HL-60 (cell line): ENCODE measurements at places on chromosomes 6 and 20.

DNA sequence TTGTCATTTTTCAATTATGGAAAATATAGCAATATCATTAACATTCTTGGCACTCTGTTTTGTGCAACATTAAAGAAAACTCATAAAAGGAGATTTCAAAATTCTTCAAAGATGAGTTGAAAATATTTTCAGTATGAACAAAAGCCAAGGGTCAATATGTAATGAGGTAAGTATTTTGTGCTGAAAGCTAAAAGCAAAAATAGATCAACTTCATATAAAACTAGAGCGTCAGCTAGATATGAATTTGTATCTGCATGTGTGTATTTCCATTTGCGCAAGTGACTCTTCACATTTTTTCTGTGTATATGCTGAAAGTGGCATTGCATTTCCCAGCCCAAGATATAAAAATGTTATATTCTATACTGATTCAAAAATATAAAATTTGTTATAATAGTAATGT is 492.1 kb upstream of the EYS start:
- DNase-seq: no peak

- DNase-seq: no peak
Observed at GRCh38 chr6:36068012-36068392, 40.4 kb downstream of the MAPK14 start.

- DNase-seq: no peak
Observed at GRCh38 chr6:127300411-127300810, 33.7 kb downstream of the RNF146 start.

DNA sequence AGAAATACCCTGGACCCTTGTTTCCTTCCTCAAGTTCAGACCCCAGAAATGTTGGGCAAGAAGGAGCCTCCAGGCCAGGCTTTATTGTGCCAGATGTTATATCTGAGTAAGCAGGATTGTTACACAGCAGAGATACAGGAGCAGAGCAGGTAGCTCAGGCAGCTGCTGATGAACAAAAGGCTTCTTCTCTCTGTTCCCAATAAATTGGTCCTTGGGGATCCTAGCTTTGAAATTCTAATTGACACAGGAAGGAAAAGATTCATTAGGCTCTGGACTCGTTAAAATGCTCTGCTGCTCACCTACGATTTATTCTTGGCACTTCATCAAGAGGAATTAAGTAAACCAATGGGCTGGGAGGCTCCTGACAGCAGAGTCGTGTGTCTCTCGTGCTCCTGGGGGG is 54.2 kb downstream of the RALY start:
- DNase-seq: no peak

- DNase-seq: no peak
Observed at GRCh38 chr6:131381709-131382093, 191.3 kb upstream of the ARG1 start.

GRCh38 chr6:169944415-169944814 is 193.0 kb downstream of the ERMARD start:
- DNase-seq: no peak

- DNase-seq: no peak
Observed at GRCh38 chr6:75546381-75546780, 52.8 kb upstream of the FILIP1 start.

GRCh38 chr6:50213146-50213545 is 163.4 kb upstream of the DEFB112 start:
- DNase-seq: no peak

- no peak for DNase-seq
Observed at GRCh38 chr6:117740605-117741004, 65.3 kb downstream of the NUS1 start.

DNA sequence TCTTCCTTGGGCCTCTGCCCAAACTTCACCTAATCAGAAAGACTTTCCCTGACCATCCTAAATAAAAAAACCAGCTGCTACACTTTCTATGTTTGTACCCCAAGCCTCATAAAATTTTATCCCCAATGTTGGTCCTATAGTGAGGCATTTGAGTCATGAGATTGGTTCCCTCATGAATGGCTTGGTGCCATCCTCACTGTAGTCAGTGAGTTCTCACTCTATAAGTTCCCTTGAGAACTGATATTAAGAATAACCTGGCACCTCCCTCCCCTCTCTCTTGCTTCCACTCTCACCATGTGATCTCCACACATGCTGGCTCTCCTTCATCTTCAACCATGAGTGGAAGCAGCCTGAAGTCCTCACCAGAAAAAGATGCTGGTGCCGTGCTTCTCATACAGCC is 316.9 kb upstream of the PRDM1 start:
- no peak for DNase-seq

DNA sequence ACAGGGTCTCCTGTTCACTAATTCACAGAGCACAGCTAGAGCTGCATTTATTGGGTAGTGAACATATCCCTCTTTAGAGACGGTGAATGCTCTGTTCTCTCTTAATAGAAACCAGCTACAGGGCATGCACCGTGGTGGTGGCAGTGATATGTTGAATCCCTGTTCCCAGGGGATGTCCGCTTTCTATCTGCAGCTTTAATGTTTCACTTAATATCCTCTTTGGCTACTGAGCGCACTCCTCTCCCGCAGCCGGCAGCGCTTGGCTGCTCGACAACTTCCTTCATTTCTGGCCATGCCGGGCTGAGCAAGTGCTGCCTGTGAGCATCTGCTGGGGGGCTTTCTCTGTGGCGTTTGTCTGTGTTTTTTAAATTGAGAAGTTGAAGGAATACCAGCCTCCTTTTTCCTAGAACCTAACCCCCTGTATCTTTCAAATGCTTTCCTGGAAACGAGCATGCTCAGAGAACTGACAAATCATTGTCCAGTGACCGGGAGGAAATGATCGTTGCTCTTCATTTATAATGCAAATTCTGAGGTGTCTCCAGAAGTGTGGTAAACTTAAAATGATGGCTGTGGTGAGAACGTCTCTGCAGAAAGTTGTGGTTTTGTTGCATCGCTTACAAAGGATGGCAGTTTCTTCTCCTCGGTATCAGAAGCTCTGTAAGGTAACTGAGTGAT is 297.9 kb downstream of the UTRN start:
- DNase-seq: no peak

DNA sequence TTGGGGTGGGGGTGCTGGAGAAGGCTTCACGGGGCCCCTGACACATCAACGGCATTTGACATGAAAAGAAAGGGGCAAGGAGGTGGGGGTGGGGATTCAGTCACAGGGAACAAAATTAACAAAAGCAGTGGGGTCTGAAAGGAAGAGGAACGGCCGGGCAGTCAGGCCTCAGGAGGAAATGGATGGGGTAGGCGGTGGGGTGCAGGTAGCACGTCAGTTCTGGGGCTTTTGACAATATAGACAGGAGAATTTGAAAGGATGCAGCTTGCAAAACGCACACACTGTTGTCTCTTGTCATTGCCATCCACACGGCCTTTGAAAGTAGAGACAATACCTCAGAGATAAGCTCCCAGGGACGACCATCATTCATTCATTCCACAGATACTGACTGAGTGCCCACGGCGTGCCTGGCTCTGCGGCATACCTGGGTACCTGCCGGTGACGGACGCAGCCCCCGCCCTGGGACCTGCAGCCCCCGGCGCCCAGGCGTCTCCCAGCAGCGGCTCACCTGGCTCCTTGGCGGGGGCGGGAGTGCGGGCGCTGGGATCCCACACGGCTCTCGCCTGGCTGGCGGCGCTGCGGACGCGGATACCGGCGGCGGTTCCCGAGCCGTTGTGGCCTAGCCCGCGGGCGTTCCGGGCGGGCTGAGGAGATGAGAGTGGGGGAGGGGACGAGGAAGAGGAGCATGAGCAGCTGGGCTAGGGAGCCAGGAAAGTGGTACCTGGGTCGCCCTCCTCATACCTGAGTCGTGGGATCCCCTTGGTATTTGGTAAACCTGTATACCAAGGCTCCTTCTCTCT is at the start of gene SLC26A8:
SLC26A8 (minus strand) TSS at position 646 of the 800 bp plus-strand sequence. CDS start 4,934 bp downstream, outside the sequence.
- DNase-seq: no peak

DNA sequence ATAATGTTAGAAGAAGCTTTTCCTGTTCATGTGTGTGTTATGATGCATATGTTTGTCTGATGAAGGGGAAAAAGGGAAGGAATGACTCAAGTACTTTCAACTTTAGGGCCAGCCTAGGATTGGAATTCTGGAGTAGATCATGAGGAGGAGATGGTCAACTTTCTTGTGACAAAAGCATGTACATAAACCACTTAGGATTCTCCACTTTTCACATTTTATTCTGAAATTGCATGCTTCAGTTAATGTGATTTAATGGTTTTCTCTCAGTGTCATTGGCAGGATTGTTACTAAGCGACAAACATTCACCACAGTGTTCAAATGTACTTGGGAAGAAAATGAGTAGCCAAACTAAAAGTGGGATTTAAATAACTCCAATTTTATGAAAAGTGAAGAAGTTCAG is 80.1 kb downstream of the UTRN start:
- DNase-seq: no peak

DNA sequence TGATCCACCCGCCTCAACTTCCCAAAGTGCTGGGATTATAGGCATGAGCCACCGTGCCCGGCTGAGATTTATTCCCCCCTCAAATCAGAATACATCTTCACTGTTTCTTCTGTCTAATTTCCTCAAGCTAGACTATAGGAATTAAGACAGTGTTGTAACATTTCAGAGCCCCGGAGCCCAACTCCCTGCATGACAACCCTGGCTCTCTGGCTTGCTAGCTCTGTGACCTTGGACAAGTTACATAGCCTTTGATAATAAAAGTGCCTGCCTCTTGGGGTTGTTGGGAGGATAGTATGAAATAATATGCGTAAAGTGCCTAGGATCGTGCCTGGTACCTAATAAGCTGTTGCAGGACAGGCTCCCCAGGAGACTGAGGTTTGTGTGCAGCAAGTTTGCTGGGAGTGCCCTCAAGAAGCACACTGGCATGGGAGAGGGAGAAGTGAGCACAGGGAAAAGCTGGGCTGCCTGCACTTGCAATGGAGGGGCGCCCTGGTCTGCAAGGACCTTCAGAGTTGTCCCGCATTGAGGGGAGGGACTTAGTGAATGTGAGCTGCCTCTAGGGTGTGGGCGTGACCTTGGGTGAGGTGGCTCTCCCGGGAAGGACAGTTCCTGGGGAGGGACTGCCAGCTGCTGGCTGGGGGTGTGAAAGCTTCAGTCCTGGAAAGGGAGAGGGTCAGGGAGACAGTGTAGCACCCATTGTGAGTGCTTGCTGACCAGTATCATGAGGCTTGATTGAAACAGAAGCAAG is 43.4 kb downstream of the TAF8 start:
- no peak for DNase-seq

- no peak for DNase-seq
Observed at GRCh38 chr6:73081955-73082354, 143.3 kb downstream of the KHDC1L start.

- no peak for DNase-seq
Observed at GRCh38 chr20:24918579-24919566, 30.2 kb upstream of the CST7 start.

DNA sequence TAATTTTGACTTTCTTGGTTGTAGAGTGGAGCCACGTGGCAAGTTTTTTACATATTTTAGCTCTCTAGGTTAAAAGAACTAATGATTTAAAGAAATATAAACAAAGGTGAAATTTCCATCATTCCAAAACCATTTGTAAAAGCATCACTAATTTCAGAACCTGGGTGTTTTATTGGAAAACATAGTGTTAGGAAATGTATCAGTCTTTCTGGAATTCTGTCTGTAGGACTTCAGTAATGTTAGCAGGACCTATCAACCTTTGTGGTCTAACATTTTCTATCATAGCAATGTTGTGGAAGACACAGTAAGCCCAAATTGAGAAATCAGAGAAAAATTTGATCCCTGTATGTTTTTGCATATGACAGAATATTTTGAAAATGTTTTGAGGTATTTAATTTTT is 28.3 kb downstream of the L3MBTL3 start:
- DNase-seq: no peak

DNA sequence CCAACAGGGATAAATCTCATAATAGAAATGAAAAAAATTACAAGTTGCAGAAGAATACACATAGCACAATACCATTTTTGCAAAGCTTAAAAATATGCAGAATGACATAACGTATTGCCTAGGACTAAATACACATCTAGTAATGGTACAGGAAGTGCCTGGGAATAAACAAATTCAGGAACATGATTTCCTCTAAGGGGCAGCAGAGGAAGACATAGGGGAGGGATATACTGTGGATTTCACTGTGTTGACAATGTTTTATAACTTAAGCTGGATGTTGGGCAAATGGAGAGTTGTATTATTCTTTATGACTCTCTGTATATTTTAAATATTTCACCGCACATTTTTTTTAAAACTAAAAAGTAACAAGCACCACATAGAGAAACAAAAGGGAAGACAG is 5.6 kb upstream of the GLO1 start:
- no peak for DNase-seq

- DNase-seq: no peak
Observed at GRCh38 chr6:119856136-119856535, 506.6 kb upstream of the MAN1A1 start.

- DNase-seq: no peak
Observed at GRCh38 chr6:82361631-82362030, 2.0 kb upstream of the TPBG start.

- no peak for DNase-seq
Observed at GRCh38 chr6:110799189-110799588, 16.1 kb downstream of the CDK19 start.

- DNase-seq: no peak
Observed at GRCh38 chr20:23212464-23212995, 126.4 kb upstream of the CD93 start.

DNA sequence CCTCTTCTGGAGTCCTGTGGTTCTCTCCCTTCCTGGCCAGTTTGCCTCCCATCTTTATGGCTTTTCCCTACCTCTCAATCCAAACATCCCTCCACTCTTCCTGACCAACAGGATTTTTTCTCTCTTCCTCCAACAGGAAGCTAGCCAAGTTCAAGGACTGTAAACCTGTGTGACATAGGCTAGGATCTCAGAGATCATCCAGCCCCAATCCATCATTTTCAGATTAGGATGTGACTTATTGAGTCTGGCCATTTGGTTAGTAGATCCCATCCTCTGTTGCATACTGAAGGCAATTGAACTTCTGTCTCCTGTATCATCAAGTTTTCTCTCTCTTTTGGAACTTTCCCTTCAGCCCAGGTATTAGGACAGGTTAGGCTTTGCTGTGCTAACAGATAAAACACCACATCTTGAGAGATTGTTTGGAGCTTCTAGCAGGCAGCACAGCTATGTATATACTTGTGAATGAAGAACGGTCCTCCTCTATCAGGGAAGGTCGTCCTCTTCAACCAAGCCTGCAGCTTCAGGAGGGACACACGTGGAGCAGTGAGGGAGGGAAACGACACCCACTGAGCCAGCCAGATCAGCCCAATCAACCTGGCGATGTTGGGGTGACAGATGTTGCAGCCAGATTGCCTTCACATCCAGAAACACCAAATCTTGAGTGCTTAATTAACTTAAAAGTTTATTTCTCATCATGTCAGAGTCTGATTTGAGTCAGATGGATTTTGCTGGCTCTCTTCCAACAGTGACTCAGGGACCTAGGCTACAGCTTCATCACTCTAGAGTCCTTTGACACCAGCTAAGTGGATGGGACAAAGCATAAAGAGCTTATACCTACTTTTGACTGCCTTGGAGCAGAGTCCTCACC is 106.8 kb downstream of the GJA10 start:
- DNase-seq: no peak
